ENCODE measurements at places on chromosomes 13 and 19.
A peak's percentile ranks its signal among the peaks of the same experiment; 100 is the strongest.

DNA sequence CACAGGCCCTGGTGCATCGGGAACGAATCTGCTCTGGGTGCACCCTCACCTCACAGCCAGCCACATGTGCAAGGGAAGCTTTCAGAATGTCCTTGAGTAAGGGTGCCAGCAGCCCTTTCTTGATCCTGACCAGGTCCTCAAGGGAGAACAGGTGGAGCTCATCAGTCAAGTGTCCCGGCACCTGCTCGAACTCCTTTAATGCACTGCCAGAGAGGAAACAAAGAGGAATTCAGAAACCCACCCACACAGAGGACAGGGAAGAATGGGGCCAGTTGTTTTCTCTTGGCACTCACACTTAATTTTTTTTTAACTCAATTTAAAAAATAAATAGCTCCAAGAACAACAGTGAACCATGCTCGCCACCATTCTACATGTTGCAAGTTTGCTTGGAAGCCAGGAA, 41.7 kb downstream of the RUBCNL start:
- DNase-seq: no peak

- peak; percentile 78 for DNase-seq
Measured at GRCh38 chr19:52665529-52665928, 27.4 kb upstream of the ZNF83 start.

DNA sequence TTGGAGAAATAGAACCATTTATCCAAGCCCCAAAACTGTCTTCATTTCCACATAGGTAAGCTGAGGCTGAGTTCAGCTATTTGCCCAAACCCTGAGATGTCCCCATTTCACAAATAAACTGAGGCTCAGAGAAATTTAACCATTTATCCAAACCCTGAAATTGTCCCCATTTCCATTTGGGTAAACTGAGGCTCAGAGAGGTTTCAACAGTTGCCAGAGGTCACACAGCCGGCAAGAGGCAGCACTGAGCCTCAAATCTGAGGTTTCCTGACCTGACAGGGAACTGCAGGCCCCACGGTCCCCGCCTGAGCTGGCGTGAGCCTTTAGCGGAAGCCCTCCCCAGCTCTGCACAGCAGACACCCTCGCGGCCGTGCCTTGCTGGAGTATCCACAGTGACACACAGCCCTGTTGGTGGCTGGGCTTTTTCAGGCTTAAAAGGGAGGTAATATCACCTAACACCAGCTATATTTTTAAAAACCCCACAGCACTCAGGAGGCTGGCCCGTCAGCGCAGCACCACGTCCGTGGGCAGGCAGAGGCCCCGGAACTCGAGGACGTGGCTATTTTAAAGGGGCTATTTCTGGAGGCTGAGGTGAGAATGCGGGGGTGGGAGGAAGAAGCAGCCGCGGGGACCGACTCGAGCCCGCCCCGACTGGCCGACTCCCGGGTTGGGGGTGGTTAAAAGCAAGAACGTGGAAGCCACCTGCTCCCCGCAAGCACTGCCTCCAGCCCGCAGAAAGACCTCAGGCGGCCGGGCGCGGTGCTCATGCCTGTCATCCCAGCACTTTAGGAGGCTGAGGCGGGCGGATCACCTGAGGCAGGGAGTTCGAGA, 18.5 kb downstream of the PTPRS start:
- no peak for DNase-seq

- no peak for DNase-seq
Measured at GRCh38 chr13:114324334-114324733, 10.0 kb downstream of the CHAMP1 start.

Measured in HT1080 (cell line).